ENCODE measurements at places on chromosomes 3 and 15.

GRCh38 chr15:34883633-34884032 is 85.9 kb downstream of the AQR start:
- DNase-seq, result no peak

GRCh38 chr3:168395551-168395950 is 299.8 kb upstream of the GOLIM4 start:
- DNase-seq, result no peak

DNA sequence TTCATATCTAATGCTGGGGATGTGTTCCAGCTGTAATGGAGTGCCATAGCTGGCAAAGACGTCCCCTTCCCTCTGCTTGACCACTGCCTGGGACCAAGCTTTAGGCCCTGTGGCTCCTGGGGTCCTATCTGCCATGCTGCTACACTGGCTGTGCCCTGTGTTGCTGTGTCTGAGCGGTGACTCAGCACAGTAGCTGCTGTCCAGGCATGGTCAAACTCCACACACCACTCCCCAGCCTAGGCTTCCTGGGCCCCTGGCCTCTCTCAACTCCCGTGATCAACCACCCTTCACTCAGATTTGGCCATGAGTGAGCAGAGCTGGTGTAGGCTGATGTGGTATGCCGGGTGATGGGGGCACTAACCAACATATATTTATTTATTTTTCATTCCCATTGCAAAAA is 27.0 kb downstream of the EPHB1 start:
- DNase-seq, result no peak

- DNase-seq, result no peak
Observed at GRCh38 chr3:175940881-175941280, 1081.7 kb downstream of the NAALADL2 start.

DNA sequence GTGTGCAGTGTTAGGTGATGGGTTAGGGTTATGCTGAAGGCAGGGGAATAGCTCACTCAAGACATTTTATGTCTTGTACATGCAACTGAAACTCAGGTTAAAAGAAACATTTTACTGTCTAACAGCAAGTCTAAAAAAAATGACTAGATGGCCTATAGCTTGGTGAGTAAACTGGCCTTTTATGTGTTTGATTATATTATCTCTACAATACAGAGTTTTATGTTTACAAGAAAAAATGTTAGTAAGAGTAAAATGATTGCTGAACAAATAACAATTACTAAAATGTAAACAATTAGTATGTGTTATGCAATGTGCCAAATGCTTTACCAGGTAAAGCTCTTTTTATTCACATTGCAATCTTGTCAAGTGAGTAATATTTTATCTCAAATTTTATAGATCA is 1039.6 kb downstream of the ROBO2 start:
- no peak for DNase-seq

DNA sequence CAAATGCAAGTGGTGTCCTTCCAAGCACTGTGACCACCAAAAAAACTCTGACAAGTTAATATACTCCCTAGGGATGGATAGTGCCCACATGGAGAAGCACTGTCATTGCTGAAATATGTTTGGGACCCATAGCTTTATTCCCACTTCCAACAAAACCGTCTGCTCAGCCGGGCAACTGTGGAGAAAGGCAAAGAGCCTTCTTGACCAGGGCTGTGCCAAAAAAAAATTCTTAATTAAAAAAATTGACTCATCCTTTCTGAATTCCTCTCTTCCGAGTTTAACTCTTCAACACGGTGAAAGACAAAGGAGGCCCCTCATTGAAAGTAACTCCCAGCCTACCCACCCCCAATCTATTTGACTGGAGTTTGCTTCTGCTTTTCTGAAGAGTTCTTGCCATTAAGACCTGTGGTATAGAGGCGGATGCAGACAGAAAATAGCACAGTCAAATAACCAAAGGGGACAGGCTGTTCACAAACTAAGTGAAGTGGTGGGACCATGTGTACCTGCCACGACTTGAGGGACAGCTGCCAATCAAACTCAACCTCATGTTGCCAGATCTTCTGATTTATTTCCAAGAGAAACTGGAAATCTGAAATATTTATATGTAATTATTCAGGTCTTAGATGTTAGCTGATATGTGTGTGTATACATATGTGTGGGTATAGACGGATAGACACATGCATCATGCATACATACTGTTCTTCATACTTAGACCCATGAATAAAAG is 135.4 kb upstream of the PFN2 start:
- no peak for DNase-seq

DNA sequence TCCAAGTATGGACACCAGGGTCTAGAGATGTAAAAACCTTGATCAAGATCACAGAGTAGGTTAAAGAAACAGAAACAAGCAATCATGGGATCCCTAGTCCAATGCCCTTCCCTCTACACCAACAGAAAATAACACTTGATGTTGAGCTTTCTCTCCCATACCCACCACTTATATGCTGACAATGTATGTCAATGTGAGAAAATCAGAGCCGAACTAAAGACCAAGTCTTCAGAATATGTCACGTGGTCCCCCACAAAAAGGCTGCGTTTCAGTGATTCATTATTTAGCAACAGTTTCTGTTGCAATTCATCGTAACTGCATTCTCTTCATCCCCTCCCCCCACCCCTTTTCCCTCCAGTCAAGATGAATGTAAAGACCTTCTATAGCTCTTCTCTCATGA is 278.9 kb upstream of the STT3B start:
- peak; percentile 29 for DNase-seq

GRCh38 chr3:192915304-192915703 is 2.4 kb downstream of the MB21D2 start:
- DNase-seq, result peak; percentile 41

GRCh38 chr3:121619691-121620090 is 26.5 kb downstream of the FBXO40 start:
- DNase-seq, result no peak

- no peak for DNase-seq
Observed at GRCh38 chr15:69996321-69997160, 101.2 kb downstream of the TLE3 start.

GRCh38 chr15:100727291-100727851 is 125.0 kb downstream of the ASB7 start:
- DNase-seq, result no peak

DNA sequence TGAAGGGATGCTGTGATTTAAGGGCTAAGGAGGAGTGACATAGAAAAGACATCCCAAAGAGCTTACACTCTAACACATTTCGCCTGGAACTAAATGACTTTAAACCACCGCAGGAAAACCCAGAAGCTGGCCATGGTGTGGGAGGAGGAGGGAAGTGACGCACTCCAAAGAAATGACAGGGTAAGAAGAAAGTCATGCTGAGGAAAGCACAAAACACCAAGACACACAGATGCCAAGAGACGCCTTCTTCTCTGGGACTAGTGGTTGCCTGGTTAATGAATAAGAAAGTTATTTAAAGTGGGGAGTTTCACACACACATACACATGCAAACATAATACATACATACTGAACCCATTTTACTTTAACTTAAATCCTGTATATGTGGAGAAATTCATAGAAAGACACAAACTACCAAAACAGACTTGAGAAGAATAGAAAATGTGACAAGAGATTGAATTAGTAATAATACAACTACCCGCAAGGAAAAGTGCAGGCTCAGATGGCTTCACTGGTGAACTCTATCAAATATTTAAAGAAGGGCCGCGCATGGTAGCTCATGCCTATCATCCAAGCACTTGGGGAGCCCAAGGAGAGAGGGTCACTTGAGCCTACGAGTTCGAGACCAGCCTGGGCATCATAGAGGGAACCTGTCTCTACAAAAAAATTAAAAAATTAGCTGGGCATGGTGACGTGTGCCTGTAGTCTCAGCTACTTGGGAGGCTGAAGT is 125.5 kb downstream of the NSMCE3 start:
- DNase-seq, result no peak

DNA sequence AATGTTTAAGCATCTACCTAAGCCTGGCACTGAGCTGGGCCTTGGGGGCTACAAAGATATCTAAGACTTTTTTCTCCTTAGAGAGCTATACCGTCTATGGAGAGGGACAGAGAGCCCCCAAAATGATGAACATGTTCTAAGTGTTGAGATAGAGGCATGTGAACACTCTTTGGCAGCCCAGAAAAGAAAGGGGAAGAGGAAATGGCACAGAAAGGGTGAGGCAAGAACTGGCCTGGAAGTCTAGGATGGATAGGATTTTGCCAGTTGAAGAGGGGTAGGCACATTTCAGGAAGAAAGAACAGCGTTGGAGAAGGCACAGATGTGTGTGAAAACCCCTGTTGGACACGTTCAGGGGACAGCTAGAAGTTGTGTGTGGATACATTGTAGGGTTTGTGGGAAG is 276.2 kb upstream of the LRRFIP2 start:
- DNase-seq, result peak; percentile 59

GRCh38 chr15:27933562-27933961 is 165.6 kb downstream of the OCA2 start:
- no peak for DNase-seq

- no peak for DNase-seq
Observed at GRCh38 chr3:62529230-62529629, 155.9 kb upstream of the FEZF2 start.

DNA sequence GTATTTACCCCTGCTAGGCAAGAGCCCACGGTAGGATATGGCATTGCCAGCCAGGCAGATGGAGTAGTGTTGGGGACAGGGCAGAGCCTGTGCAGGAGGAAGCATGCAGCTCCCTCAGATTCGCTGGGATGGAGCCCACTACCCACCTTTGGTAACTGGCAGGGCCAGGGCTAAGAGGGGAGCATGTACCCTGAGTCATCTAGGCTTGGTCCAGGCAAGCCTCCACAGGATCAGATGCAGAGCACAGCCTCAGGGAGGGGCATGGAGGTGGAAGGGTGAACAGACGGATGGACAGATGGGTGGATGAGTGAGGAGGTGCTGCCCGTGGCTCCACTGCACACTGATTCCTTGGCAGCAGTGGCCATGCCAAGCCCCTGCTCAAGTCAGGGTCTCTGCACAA is 33.0 kb downstream of the IL20RB start:
- DNase-seq, result no peak

- no peak for DNase-seq
Observed at GRCh38 chr15:77168141-77168540, 97.2 kb upstream of the TSPAN3 start.

- no peak for DNase-seq
Observed at GRCh38 chr3:194598771-194599557, 34.3 kb downstream of the TMEM44 start.

- DNase-seq, result no peak
Observed at GRCh38 chr3:133842158-133842557, 36.5 kb downstream of the SRPRB start.

GRCh38 chr3:104178680-104179079 is 1188.0 kb upstream of the ALCAM start:
- DNase-seq, result no peak

DNA sequence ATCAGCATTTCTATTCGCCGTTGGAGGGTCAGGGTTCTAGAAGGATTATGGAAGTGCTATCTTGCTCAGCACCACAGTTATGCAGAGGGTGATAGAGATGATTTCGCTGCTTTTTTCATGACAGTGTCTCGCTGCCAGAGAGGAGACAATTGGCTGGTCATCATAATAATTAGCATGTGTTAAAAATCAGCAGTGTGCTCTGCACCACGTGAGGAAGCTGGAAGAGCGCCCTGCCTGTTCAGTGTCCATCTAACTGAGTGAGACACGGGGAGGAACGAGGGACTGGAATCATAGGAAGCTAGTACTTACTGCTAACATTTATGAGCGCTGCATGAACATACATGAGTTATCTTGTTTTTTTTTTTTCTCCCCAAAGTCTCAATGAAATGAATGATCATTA is 116.2 kb upstream of the PLAAT1 start:
- no peak for DNase-seq

DNA sequence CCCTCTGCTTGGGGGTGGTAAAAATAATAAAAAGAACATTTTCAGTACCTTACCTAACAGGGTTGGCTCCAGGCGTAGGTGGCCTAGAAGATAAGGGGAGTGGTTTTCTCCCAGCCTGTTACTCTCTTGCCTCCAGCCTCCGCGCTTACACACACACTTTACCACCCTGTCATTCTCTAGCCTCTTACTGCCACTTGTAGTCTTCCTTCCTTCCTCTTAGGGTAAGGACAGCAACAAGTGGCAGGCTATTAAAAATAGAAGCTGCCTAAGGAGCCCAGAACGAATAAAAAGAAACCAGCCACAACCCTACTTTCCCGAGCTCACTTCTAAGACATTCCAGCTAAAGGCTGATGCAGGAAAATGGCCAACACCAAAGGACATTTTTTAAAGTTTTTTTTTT is 9.6 kb upstream of the LIPH start:
- DNase-seq, result peak; percentile 24

GRCh38 chr15:59203008-59203407 is 3.6 kb upstream of the LDHAL6B start:
- no peak for DNase-seq

- no peak for DNase-seq
Observed at GRCh38 chr3:127786353-127787070, 35.8 kb downstream of the MGLL start.

All from suppressor macrophage (primary cell).